ENCODE measurements at places on chromosomes 3 and 15.

DNA sequence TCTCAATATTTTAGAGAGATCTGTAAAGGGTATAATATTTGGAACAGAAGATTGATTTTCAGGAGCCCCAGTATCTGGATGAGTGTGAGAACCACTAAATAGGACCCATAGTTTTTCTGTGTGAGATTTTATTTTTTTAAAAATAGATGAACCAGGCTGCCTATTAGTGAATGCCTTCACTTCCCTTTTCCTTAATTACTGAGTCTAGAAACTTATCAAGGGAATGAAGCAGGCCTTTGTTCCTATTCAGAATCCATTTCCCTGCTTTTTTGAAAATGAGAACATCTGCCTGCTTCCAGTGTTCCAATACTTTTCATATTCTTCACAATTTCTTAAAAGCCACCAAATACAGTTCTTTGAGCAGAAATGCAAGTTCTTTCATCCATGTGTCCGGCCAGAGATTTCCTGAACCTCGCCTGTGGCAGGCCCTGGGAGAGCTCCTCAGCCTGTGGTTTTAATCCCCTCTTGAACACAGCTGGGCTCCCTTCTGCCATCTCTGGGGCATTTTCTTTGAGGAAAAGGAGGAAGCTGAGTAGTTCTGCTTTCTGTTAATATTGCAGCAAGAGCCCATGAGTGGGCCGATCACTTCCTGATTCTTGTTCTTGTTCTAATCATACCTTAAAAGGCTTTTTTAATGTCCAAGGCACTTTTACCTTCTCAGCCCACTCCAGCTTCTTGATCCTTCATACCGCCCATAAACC lies 4.7 kb downstream of the EHD4 start:
- no peak for DNase-seq

DNA sequence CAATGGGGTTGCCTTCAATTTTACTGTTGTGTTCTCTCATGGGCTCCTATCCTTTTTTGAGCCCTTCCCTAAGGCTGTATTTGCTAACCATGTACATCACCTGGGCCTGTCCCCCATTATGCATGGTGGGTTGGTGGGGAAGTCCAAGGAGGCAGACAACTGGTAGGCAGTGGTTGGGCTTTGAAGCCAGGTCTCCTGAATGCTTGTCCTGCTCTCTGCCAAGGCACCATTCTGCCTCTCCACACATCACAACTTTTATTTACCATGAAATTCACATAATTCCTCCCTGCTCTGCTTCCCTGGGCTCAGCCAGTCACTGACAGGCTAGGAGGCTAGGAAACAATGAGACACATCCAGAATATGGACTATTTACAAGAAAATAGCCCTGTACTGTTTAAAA lies 41.0 kb upstream of the COPB2 start:
- no peak for DNase-seq

DNA sequence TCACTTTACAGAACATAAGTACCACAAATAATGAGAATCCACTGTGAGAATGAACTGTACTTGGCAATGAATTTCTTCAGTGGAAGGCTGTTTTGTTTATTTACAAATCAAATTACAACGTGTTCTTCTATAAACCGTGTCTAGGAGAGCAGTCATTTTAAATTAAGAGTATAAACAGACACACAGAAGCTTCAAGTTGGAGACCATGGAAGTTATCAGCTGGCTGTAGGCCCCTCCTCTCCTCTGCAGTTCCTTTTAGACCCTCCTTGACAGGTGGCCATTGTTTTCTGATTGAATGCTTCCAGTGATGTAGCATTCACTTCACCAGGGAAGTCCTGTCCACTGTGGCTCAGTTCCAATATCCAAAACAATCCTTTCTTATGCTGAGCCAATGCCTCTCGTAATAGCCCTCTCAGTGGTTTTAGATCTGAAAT lies 7.3 kb upstream of the MAPK6 start:
- DNase-seq = no peak

GRCh38 chr3:162332344-162332743 lies 835.7 kb downstream of the OTOL1 start:
- DNase-seq = no peak

Measured in stimulated activated CD8-positive, alpha-beta memory T cell treated with anti-CD3 and anti-CD28 coated beads, Interleukin-15, amount 100 ng/mL, for 48 hours (primary cell).